Stimulated activated effector memory CD8-positive, alpha-beta T cell treated with anti-CD3 and anti-CD28 coated beads, Interleukin-12 subunit alpha, Interleukin-12 subunit beta, amount 100 ng/mL, for 72 hours (primary cell): ENCODE measurements at places on chromosomes 16 and 17.

GRCh38 chr16:28313587-28313986, 21.3 kb downstream of the SBK1 start:
- DNase-seq: no peak

DNA sequence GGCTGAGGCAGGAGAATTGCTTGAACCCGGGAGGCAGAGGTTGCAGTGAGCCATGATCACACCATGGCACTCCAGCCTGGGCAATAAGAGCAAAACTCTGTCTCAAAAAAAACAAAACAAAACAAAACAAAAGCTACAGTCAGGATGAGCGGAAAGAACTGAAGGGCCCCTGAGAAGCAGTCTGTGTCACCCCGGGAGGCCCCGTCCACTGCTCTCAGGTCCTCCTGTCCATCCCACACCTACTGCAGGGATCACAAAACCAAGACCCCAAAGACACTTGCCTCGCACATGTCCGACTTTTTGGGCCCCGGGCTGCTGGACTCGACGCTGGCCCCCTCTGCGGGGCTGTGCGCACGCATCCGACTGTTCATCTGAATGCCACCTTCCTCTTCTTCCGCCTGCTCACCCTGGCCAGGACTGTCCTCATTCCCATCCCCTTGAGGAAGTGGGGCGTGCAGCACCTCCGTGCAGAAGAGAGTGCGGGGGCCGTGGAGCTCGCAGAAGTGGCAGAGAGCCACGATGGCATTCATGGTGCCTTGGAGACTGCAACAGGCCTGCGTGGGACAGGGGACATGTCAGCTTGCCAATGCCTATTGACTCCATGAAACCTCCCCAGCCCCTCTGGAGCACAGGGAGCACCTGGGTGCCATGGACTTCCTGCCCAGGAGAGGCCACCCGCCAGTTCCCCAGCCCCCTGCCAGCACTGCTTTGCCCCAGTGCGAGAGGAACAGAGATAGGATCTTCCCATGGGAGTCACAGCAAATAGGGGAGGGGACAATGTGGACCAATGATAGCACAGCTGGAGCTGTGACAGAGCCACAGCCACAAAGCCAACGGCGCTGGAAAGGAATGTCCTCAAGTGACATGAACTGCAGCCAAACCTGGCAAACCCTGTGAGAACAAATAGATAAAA, 9.1 kb downstream of the FLCN start:
- no peak for DNase-seq

- no peak for DNase-seq
These were observed 904 bp downstream of the SLC6A2 start for GRCh38 chr16:55656691-55657092.

- DNase-seq: no peak
These were observed 37.1 kb upstream of the MEOX1 start for GRCh38 chr17:43698678-43699437.

DNA sequence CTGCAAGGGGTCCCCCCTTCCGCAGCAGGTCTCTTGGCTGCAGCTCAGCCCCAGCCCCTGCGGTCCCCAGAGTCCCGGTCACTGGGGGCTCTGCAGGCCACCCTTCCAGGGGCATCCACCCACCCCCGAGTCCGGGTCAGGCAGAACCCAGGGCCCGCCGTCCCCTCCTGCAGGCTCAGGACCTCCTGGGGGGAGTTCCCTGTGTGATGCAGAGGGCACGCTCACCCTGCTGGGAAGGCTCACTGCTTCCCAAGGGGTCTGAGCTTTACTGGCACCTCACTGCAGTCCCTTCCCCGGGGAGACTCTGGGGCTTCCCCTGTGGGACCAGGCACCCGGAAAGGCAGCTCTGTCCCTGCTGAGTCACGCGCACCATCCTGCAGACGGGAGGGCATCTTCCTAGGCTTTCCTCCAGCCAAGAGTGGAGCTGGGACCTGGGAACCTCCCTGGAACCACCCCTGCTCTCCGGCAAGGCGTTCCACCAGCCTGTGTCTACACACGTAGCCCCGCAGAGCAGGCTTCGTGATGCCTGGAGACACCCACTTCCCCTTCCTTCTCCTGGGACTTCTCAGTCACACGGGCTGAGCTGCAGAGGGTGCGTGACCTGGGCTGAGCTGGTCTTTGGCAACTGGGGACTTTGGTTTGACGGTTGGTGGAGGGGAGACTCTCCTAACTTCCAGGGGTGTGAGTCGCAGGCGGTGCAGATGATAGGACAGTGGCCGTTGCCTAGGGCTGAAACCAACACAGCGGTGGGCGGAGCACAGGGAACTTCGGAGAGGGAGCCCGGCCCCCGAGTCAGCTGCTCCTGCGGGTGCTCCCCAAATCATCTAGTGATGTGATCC, 23.4 kb downstream of the SLC25A10 start:
- no peak for DNase-seq
